ENCODE measurements at places on chromosomes 2 and 18.

DNA sequence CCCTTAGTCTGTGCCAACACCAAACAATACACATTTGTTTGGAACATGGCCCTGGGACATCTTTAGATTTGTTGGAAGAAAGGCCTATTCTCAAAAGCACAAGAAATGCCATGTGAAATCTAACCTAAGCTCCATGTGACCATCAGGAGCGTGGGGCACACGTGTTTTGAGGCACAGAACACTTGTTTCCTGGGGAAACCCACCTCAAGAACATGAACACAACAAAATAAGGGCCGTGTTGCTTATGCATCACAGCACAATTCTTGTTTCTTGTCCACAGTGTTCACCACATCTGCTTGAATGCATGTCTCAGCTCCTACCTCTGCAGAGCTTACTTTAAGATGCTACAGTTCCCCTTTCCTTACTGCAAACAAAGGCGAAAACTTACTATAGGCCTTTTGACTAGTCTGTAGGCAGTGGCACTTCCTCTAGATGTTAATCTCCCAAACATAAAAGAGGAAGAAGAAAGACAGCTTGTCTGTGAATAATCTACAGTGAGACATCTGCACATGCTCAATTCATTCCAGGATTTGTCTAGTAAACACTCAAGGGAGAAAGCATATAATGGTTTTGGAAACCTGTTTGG is 165.0 kb downstream of the ANKRD44 start:
- DNase-seq, result no peak

GRCh38 chr2:99187011-99187410 is 6.0 kb downstream of the MRPL30 start:
- no peak for DNase-seq

DNA sequence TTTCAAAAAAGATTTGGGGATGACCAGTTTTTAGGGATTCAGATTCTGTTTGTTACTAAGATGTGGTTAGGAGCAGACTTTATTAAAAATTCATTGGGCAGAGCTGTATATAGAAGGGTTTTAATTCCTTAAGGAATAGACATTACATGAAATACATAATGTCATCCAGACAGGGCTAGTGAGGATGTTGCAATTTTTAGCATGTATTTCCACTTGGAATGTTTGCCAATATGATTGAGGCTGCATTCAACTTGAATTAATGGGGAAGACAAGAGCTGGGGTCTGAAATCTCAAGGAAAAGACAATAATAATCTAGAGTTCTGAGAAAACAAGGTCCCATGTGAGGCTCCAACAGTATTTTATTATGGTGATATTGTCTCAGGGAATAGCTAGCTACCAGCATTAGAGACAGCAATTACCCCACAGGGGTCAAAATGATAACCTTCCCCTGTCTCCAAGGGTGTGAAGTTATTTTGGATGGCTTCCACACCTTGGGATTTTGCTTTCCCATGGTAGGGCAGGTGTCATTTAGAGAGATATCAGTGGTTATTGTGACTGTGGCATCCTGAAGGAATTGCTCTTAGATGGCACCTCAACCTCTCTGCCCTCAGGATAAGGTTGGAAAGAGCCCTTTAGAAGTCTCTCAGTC is 60.2 kb downstream of the VSNL1 start:
- no peak for DNase-seq

DNA sequence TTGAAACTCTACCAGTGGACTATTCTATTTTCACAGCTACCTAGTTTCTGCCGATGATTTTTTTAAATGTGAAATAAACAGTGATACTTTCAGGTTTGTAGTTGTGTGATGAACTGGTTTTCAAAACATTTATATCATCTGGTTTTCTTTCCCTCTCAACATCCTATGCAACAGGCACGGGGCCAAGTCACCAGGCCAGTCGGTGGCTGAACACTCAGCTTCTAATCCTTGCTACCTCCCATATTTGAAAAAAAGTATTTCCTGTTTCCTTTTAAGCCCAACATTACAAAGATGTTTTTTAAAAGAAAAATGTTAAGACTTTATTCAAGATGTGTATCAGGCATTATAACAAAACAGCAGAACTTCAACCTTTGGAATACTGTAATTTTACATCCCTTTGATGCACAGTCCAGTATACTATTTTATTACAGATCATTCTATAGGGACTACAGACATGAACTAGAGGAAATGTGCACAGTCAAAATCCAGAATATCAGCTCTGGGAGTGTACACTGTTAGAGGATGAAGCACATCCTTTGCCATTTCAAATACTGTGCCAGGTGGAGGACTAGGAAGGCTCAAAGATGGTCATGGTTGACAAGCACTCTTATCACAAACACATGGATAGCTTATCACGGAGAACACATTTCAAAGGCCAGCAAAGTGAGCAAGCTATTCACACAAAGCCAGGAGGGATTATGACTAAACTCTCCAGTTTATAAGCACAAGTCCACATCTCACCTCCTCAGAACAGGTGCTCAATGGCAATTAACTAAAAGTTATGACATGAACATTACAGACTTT is 14.6 kb downstream of the MRPL35 start:
- no peak for DNase-seq

GRCh38 chr18:11889284-11889683 is 18.8 kb downstream of the MPPE1 start:
- DNase-seq, result no peak
